ENCODE measurements at places on chromosomes 1 and 21.

DNA sequence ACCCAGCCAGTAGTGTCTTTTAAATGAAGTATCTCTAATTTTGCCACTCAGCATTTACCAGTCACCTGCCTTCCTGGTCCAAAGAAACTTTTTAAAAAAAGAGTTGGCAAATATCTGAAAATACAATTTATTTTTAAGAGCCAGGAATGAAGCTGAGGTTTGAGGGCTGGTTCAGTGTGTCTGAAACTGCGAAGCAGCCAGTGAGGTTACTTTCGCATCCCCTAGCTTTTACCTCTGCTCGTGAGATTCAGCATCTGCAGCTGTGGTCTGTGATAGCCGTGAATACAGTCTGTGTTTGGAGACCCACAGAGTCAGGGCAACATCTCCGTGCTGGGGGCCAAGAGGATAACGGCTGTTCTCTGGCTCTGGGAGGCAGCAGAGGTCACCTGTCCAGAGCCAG, 21.3 kb upstream of the KCNAB2 start:
- DNase-seq, result no peak

GRCh38 chr1:98947071-98947470, 57.6 kb downstream of the PLPPR5 start:
- no peak for DNase-seq

DNA sequence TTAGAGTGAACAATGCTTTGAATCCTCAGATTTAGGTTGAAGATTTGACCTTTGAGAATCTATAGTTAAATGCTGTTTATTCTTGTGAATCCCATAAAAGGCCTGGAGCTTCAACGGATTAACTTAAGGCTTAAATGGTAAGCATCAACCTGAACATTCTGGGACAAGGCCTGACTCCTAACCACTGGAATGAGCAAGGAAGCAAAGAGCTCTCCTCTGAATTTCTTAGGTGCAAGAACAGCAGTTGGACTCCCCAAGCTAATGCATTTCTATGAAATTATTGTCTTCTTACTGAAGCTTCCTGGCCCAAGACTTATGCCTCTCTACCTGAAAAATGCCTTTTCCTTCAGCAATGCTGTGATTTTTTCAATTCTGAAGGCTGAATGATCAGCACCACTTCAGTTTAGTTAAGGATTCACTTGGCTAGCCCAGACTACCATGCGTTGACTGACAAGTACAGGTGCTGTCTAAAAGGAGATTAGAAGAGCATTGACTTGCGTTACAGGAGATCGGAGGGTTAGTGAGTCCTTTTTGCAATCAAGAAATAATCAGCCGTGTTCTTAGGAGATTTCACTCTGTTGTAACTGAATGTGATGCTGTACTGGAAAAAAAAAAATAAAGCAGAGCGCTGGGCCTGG, 178.5 kb downstream of the ZC3H11B start:
- no peak for DNase-seq

- DNase-seq, result no peak
These were observed 185.0 kb downstream of the TGFBR3 start for GRCh38 chr1:91700771-91701471.

- DNase-seq, result no peak
These were observed 10.2 kb downstream of the MAP7D1 start for GRCh38 chr1:36166136-36166535.

GRCh38 chr1:52636721-52637695, 4.0 kb downstream of the SHISAL2A start:
- peak; percentile 46 for DNase-seq

GRCh38 chr1:966135-966703, at the start of gene PLEKHN1:
Gene PLEKHN1 (plus strand): TSS chr1:966482. CDS start chr1:966532, 50 bp downstream.
- peak; percentile 72 for DNase-seq

DNA sequence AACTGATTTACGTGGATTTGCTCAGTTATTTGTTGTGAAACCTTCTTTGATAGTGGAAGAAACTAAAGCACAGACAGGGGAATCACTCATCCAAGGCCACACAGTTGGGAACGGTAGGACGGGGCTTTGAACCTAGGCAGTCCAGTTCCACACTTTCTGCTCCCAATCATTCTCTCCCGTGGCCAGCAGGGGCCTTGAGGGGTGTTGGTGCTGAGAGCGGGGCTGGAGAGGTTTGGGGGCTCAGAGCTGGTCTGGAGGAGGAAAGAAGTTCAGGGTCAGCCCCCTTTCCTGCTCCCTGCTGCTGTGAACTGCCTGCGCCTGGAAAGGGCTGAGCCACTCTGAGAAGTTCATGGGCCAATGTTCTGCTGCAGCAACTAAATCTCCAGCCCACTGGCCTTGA, 31.4 kb upstream of the ACTL8 start:
- DNase-seq, result no peak

GRCh38 chr1:223136086-223136485, 7.0 kb downstream of the TLR5 start:
- no peak for DNase-seq

- no peak for DNase-seq
These were observed 16.9 kb downstream of the DYRK3 start for GRCh38 chr1:206651958-206652890.

DNA sequence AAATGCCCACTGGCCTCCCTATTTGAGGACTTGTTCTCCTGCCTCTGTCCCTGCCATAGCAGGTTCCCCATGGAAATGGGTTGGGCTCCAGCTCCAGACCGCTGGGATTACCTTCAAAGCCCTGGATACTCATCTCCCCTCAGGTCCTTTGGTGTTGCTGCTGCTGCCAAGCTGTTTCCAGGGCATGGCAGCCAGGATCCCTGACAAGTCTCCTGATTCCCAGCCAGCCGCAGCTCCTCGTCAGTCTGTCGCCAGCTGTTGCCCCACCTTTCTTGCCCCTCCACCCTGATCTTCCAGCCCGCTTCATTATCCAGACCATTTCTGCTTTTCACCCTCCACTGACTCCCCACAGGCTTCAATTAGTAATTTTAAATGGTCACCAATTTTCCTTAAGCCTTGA, 68.3 kb upstream of the KCND3 start:
- no peak for DNase-seq

DNA sequence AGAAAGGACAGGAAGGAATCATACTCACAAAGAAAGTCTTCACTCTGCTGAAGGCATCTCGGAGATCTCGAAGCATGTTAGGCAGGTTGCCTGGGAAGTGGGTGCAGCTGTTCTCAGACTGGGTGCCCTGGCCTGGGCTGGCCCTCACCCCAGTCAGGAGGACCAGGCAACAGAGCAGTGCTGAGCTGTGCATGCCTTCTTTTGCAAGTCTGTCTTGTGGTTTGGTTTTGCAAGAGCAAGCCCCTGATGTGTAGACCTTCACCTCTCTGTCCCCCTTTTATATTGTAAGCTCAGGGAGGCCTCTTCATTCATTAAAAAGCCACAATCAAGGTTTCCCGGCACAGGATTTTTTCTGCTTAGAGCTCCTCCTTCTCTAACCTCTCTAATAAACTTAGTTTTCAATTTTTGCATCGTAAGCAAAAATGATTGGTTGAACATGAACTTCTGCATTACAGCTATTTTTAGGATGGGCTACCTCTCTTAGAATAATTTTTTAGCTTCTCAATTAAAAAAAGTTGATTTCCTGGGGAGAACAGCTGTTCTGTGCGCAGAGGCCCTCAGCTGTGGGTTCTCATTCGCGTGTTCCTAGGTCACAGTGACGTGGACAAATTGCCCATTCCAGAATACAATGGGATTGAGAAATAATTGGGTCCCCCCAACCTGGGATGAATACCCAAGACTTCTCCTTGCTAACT, at the start of gene IL10:
TSS of gene IL10 (minus strand) at position 252 of the 695 bp plus-strand sequence. CDS start at position 193, 59 bp downstream.
- DNase-seq, result no peak
